ENCODE measurements at places on chromosomes 4 and X. TPM values are rescaled to one million over a fixed set of nuclear protein-coding genes. Genes with fewer than 3 reads are reported as not detected.

The DUX4 gene
- polyA plus RNA-seq: not detected

The CTAG2 gene
- not detected for polyA plus RNA-seq

The CT45A5 gene
- not detected for polyA plus RNA-seq

The DDIT4L gene
- 0.89 TPM for polyA plus RNA-seq

The AFP gene
- polyA plus RNA-seq: not detected

The P2RY4 gene
- polyA plus RNA-seq: 0.06 TPM

The ADGRL3 gene
- 0.47 TPM for polyA plus RNA-seq

The PDZD4 gene
- 2.3 TPM for polyA plus RNA-seq

The CABS1 gene
- polyA plus RNA-seq: not detected

The ITGB1BP2 gene
- polyA plus RNA-seq: 0.79 TPM

The CT45A1 gene
- not detected for polyA plus RNA-seq

The BST1 gene
- 4.1 TPM for polyA plus RNA-seq

The RNF175 gene
- 0.16 TPM for polyA plus RNA-seq

The DSPP gene
- not detected for polyA plus RNA-seq

The TECRL gene
- 0.02 TPM for polyA plus RNA-seq

The ADH7 gene
- 1.9 TPM for polyA plus RNA-seq
